ENCODE measurements at places on chromosomes 13 and 19.

- DNase-seq, result no peak
Observed at GRCh38 chr19:12166626-12167025, 3.7 kb downstream of the ZNF136 start.

GRCh38 chr13:52850396-52851136 is 2.1 kb upstream of the PCDH8 start:
- DNase-seq, result peak; percentile 91

- no peak for DNase-seq
Observed at GRCh38 chr19:28990522-28990921, 222.4 kb downstream of the UQCRFS1 start.

GRCh38 chr19:6632002-6632621 is 37.8 kb downstream of the TNFSF14 start:
- peak; percentile 88 for DNase-seq

DNA sequence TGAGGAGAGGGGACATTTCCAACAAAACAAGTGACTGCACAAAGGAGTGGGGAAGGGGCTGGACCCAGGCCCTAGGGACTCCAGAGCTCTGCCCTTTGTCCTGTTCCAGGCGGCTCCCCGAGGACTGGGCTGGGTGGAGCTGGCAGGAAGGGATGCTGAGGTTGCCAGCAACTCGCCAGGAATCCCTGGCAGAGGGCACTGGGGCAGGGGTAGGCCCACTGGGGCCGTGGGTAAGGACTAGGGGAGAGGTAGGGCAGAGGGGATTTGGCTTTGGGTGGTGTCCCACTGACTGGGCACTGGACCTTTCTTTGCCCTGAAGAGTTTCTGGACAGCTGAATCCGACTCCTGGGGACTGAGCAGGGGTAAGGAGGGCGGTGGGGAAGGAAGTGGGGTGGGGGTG is 7.9 kb downstream of the LIPE start:
- DNase-seq, result no peak
